ENCODE measurements at places on chromosomes 1 and 21.
A peak's percentile ranks its signal among the peaks of the same experiment; 100 is the strongest.

DNA sequence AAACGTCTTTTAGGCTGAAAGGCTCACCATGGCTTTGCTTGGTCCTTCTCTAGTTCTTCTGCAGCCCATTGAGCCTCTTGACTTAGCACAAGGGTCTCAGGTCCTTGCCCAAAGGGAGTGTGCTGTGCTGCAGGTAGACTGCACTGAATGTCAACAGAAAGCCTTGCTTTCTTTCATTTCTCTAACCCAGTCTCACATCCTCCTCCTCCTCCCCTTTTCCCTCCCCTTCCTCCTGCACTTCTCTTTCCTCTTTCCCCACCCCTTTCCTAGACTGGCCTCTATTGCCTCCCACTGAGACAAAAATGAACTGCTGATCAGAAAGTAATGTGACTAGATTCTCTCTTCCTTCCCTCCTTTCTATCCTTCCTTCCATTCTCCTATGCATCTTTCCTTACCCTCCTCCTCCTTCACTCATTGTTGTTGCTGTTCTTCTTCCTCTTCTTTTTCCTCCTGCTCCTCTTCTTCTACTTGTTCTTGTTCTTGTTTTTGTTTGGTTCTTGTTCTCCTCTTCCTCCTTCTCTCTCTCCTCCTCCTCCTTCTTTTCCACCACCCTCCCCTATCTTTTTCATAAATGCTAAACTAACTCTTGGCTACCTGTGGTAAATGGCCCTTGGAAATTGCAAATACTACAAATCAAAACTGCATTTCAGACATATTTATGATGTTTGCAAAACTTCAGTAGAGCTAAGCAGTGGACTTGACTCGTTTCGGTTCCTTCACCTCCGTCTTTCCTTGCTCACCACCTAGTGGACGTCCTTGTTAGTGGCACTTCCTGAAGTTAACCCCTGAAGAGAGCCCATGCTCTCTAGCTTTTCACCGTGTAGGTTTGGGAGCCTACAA is at the start of gene SELL:
Gene SELL (minus strand): TSS at position 152 of the 840 bp plus-strand sequence. CDS start 122 bp downstream, at position 30.
- no peak for DNase-seq

GRCh38 chr1:59691261-59691660 is 123.5 kb upstream of the HOOK1 start:
- DNase-seq: peak; percentile 74

DNA sequence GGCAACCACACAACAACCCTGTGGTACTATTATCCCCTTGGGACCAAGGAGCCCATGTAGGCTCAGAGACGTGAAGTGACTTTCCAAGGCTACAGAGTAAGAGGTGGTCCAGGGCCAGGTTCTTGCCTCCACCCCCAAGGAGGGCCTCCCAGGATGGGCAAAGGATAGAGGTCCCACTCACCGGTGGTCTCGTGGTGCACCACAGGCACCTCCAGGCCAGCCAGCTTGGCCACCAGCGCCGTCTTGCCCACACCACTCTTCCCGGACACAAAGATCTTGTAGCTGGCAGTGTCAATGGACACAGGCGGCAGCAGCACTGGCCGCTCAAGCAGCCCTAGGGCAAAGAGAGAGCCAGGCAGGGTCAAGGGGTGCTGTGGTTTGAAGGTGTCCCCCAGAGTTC is 3.6 kb downstream of the CPLANE2 start:
- DNase-seq: no peak

- peak; percentile 15 for DNase-seq
These were observed 338.5 kb downstream of the PTPRU start for GRCh38 chr1:29574871-29575270.

GRCh38 chr1:18794561-18794960 is 64.9 kb downstream of the TAS1R2 start:
- DNase-seq: no peak

DNA sequence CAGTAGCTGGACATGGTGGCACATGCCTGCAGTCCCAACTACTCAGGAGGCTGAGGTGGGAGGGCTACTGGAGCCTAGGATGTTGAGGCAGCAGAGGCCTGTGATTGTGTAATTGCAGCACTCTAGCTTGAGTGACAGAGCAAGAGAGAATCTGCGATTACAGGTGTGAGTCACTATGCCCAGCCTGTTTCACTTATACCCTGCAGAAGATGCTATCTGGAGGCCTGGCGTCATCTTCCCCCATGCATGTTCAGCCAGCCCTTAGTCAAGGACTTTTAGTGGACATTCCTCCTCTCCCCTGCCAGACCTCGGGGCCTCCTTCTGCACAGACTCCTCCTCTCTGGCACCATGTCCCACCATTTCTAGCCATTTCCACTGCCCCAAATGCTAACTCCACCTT is 36.3 kb upstream of the RCC2 start:
- DNase-seq: no peak
